ENCODE measurements at places on chromosomes 6 and 20.

- H3K27ac ChIP-seq: no peak overlapping the region
- no peaks in the 10 kb centered on the region for H3K27me3 ChIP-seq
- no peak for DNase-seq
- no peaks in the 10 kb centered on the region for H3K4me1 ChIP-seq
- no peaks in the 10 kb centered on the region for H3K36me3 ChIP-seq
These were observed 21.8 kb upstream of the NAA20 start for GRCh38 chr20:19995220-19995863.

- no peaks in the 10 kb centered on the region for H3K36me3 ChIP-seq
- no peak for DNase-seq
- H3K27me3 ChIP-seq: no peaks in the 10 kb centered on the region
- H3K4me1 ChIP-seq: no peaks in the 10 kb centered on the region
- H3K4me3 ChIP-seq: no peak overlapping the region
These were observed 1065.8 kb upstream of the EYS start for GRCh38 chr6:66772800-66773199.

DNA sequence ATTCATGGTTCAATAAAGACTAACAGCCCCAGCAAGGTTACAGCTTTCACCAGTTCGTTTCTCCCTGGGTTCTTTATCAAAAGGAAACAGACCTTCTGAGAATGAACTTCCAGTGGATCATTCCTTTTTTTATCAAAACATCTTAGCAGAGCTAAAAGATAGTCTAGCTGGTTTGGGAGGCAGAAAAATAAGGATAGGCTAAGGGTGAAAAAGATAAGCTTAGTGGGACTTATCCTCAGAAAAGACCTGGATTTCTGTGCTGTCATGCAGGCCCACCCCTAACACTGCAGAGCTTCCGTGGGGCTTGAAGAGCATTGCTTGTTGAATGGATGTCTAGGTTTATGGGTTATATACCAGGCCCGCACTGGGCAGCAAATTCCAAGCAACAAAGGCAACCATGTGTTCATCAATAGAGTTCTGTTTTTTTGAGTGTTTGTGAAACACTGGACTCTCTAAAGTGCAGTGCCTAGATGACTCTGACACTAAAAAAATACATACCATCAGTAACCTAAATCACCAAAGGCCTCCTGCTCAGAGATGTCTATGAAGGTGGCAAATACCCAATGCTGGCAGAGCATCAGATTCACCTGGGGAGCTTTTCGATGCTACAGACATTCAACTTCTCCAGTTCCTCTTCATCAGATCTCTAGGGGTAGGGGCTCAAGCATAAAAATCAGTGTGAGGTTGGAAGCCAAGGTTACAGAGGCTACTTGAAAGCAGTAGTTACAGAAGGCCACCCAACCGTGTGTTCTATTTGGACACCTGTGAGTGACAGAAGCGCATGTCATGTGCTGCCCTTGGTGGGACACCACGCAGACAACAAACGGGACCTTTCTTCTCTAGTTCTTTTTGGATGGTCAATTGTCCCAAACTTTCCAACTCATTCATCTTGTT lies 53.0 kb downstream of the TNFAIP3 start:
- peak overlapping the region; percentile 81 for H3K27ac ChIP-seq
- no peaks in the 10 kb centered on the region for H3K36me3 ChIP-seq

DNA sequence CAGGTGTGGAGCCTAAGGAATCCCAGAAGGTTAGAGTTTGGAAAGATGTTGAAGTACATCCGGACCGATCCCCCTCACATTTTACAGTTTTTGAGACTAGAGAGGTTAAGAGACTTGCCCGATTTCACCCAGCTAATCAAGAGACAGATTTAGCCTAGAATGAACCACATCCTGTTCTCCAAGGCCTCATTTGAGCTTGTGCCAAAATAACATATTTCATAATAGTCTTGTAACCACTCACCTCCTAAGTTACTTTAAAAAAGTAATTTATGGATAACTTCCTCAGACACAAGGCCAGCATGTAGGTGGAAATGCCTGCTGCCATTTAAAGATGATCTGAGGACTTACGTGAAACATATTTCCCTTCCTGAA lies 39.8 kb upstream of the ARHGAP18 start:
- DNase-seq: peak; percentile 61
- peak overlapping the region; percentile 27 for H3K4me3 ChIP-seq
- H3K36me3 ChIP-seq: no peaks in the 10 kb centered on the region
- peaks cover 36% of the 10 kb centered on the region for H3K4me1 ChIP-seq
- H3K27ac ChIP-seq: peak overlapping the region; percentile 96
- no peaks in the 10 kb centered on the region for H3K27me3 ChIP-seq

DNA sequence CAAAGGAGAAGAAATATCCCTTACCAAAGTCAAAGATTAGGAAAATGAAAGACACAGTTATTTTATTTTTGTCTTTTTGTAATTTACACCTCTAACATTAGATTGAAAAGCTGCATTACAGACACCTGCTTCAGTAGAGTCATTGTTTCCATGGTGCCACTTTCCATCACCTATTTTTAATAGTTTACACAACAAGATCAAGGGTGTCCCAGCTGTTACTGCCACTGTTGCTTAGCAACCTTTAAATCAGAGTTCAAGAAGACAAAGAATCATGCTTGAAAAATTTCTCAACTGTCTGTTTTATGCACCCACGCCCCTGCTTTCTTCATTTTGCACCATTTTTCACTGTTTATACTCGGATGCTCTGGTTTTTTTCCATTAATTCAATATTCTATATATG lies 668.2 kb upstream of the GJE1 start:
- H3K4me3 ChIP-seq: no peak overlapping the region
- DNase-seq: no peak
- H3K27me3 ChIP-seq: no peaks in the 10 kb centered on the region
- H3K27ac ChIP-seq: no peak overlapping the region

- H3K27ac ChIP-seq: no peak overlapping the region
- H3K27me3 ChIP-seq: no peaks in the 10 kb centered on the region
- H3K4me1 ChIP-seq: peaks cover 16% of the 10 kb centered on the region
- no peak overlapping the region for H3K4me3 ChIP-seq
These were observed 50.3 kb upstream of the TXNDC5 start for GRCh38 chr6:7960848-7961247.

GRCh38 chr6:104574135-104574750 lies 285.5 kb downstream of the HACE1 start:
- no peaks in the 10 kb centered on the region for H3K36me3 ChIP-seq
- H3K27ac ChIP-seq: no peak overlapping the region
- no peak overlapping the region for H3K4me3 ChIP-seq
- no peak for DNase-seq

GRCh38 chr6:134315189-134315588 lies 2.7 kb downstream of the SGK1 start:
- no peak overlapping the region for H3K27ac ChIP-seq
- H3K4me1 ChIP-seq: no peaks in the 10 kb centered on the region
- DNase-seq: no peak
